NCI-H187 treated with DMSO at 0.1 percent for 48 hours (cell line): ENCODE measurements at places on chromosomes 1 and 21.

GRCh38 chr21:29477347-29477746 is 178.6 kb downstream of the BACH1 start:
- no peak for DNase-seq

DNA sequence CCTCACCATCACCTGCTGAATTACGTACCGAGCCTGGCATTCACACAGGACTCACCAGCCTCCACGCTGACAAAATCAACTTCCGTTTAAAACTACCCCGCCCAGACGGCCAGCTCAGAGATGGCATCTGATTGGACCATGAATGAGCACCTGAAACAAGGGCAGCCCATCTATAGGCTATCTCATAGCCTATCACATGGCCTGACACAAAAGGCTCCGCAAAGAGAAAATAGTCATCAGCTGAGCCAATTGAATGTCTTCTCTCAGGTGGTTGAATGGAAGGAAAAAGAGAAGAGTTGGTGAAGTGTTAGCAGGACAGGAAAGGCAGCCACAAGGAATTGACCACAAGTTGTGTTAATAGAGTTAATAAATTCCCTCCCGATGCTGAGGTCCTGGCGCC is 50.6 kb upstream of the ZC3H12A start:
- no peak for DNase-seq

GRCh38 chr1:234730770-234731568 is 121.0 kb upstream of the IRF2BP2 start:
- no peak for DNase-seq

GRCh38 chr1:96845464-96845863 is 123.9 kb downstream of the PTBP2 start:
- no peak for DNase-seq

DNA sequence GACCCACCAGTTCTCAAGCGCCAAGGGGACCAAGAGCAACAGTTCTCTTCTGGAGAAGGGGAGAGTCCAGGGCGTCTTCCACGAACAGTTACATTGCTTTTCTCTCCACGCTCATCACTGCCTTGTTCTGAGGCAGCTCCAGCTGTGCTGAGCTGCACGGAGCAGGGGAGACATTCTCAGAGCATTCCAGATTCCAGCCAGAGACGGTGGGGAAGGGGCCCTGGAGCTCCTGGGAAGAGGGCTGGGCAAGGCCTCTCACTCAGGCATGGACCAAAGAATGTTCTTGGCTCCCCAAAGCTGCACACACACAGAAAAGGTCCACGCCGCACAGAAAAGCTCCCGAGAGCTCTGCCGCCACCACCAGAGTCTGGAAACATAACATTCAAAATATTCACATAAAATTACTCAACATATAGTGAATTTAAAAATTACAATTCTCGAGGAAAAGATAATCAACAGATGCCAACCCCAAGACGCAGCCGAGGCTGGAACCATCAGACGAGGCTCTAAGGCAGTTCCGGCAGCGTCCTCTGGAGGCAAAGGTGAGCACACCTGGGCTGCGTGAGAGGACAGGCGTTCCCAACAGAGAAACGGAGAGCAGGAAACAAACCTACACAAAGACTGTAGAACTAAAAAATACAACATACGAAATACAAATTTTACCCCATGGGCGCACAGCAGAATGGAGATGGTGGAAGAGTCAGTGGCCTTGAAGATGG is 40.5 kb downstream of the UBE2G2 start:
- DNase-seq = peak; percentile 37

DNA sequence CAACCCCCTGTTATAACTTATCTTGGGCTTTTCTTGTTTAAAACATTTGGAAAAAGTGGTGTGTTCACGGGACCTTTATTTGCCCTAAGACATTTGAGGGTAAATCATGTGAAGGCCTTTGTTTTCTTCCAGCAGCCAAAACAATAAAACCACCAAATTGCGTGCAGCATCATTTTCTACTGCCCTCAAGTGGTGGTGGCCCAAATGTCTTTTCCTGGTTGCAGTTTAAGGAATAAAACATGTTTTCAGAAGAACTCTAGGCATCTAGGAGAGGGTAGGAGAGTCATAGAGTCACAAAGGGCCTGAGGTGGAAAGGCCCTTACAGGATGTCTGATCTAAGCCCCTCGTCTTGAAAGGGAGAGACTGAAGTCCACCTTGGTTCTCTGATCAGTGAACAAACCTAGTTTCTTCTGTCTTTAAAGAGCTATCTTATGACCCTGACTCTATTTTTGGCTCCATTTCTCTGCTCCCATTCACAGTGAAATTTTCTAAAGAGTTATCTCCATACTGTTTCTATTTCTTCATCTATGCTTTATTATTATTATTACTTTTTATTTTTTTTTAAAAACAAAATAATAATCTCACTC is 16.0 kb upstream of the EPS15 start:
- no peak for DNase-seq

- DNase-seq = no peak
Observed at GRCh38 chr1:100353071-100353801, 930 bp downstream of the CDC14A start.
